ENCODE measurements at places on chromosomes 16 and 17. TPM values are rescaled to one million over a fixed set of nuclear protein-coding genes. Genes with fewer than 3 reads are reported as not detected.

The TNFSF13 gene
- 0.94 TPM for total RNA-seq

The PRSS33 gene
- total RNA-seq = not detected

The HP gene
- total RNA-seq = not detected

The ABCA3 gene
- 16.3 TPM for total RNA-seq

The FZD2 gene
- total RNA-seq = 37.4 TPM

The TCAP gene
- total RNA-seq = 1.0 TPM

The PRM3 gene
- not detected for total RNA-seq

The ZFP1 gene
- total RNA-seq = 12.9 TPM

The XPO6 gene
- 94.2 TPM for total RNA-seq

The MYH8 gene
- total RNA-seq = not detected

The ATP6V0D1 gene
- 119 TPM for total RNA-seq

Data from A549 treated with DMSO at 1 μM for 4 hours (cell line).